ENCODE measurements at places on chromosomes 1 and 21. TPM values are rescaled to one million over a fixed set of nuclear protein-coding genes. Genes with fewer than 3 reads are reported as not detected.

The RHBG gene
- not detected for total RNA-seq

DNA sequence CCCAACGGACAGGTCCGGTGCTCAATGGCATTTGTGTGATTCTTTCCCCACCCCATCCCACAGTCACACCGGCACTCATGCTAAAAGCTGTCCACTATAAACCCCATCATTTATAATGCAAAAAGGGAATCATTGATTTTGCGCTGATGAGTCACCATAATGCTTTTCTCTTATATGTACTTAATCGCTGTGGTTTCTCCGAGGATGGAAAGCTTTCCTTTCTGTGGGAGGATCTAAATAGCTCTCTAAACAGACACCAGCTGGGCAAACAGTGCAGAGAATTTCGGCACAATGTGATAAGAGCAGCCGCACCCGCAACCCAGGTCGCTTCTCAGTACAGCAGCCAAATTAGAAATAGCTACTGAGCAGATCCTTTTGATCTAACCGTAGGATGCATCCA, 85.6 kb downstream of the SETD4 start:
- DNase-seq = no peak

DNA sequence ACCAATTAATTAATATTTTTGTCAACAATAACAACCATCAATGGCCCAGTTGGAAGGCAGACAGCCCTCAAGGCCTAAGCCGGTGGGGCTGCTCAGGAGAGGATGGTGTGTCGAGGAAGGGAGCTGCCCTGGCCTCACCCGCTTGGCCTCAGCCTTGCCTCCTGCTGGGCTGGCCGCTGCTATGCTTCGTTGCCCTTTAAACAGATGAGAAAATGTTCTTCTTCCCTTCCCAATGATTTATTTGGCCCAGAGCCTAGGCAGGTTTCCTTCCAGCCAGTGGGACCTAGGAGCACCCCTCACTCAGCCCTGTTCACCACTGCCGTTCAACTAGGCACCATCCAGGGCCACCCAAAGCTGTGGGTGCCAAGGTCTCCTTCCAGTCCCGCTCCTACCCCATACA, 3.1 kb upstream of the ADGRB2 start:
- DNase-seq = peak; percentile 7

GRCh38 chr1:93565496-93566206, 116.0 kb downstream of the BCAR3 start:
- no peak for DNase-seq
